ENCODE measurements at places on chromosomes 4 and X. TPM values are rescaled to one million over a fixed set of nuclear protein-coding genes. Genes with fewer than 3 reads are reported as not detected.

The ANK2 gene
- 684 TPM for total RNA-seq

The SORCS2 gene
- total RNA-seq: 20.3 TPM

The SPANXN4 gene
- total RNA-seq: not detected

The FGG gene
- total RNA-seq: not detected

The GUCY1B1 gene
- 115 TPM for total RNA-seq
